ENCODE measurements at places on chromosomes 11 and 22. TPM values are rescaled to one million over a fixed set of nuclear protein-coding genes. Genes with fewer than 3 reads are reported as not detected.
A peak's percentile ranks its signal among the peaks of the same experiment; 100 is the strongest.

Gene KRTAP5-9
- not detected for total RNA-seq

Gene NAV2
- total RNA-seq = 21.4 TPM

Gene C11orf42
- total RNA-seq = not detected

Gene MGAT3
- total RNA-seq = 33.0 TPM

Gene APOL1
- total RNA-seq = 313 TPM

Gene JOSD1
- 58.5 TPM for total RNA-seq

Gene SLC5A4
- total RNA-seq = not detected

Gene OR8D4
- total RNA-seq = not detected

Gene OR2AT4
- not detected for total RNA-seq

Gene BCR
- 83.6 TPM for total RNA-seq

Gene TBX1
- total RNA-seq = not detected

Gene OSBP2
- total RNA-seq = 5.2 TPM

GRCh38 chr11:65116370-65117205 lies 913 bp downstream of the ZNHIT2 start:
- peak; percentile 48 for DNase-seq

DNA sequence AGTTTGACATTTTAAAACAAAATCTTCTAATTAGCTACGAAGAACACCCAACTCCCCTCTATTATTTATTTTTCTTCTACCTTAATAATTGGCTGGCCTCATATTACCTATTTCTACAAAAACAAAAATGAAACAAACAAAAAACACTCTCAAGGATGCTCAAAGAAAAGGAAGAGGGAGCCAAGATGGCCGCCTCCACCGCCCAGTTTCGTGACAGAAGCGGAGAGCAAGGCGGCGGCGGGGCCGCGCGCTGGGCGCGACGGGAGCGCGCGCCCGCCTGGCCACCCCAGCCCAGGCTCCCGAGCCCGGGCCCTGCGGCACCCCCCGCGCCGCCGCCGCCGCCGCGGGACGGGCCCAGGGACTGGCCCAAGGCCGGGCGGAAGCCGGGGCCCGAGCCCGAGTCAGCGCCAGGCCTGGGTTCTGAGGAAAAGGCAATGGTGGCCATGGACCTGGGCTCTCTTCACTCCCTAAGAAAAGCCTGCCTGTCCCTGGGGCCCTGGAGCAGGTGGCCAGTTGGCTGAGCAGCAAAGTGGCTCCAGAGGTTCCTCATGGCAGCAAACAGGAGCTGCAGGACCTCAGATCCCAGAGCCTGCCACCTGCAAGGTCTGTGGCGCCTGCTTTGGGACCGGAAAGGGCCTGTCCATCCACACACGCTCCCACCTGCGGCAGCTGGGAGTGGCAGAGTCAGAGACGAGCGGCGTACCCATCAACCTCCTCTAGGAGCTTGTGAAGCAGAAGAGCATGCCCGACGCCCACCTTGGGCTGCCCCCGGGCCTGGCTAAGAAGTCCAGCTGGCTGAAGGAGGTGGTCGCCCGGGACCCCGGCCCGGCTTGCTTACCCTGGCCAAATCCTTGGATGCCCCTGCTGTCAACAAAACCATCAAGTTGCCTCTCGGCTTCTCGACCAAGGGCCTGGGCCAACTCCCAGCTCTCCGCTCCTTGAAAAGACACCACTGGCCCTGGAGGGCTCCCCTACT lies 543.2 kb upstream of the CCDC179 start:
- no peak for DNase-seq

DNA sequence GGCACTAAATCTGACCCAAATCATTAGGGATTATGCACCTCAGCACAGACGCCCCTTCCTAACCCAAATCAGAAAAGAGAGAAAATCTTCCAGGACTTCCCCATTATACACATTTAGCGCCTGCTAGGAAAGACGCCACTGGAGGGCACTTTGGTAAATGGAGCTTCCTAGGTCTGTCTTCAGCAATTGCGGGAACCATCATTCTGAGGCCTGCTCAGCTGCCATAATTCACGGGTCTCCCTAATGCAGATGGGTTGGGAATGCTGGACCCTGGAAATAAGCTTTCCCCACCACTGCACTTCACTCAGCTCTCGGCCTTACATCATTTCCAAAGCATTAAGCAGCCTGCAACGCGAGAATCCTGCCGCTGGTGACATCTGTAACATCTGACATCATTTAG lies 86.2 kb upstream of the OPCML start:
- no peak for DNase-seq

- DNase-seq = no peak
Observed at GRCh38 chr11:99192716-99193115, 172.0 kb downstream of the CNTN5 start.

DNA sequence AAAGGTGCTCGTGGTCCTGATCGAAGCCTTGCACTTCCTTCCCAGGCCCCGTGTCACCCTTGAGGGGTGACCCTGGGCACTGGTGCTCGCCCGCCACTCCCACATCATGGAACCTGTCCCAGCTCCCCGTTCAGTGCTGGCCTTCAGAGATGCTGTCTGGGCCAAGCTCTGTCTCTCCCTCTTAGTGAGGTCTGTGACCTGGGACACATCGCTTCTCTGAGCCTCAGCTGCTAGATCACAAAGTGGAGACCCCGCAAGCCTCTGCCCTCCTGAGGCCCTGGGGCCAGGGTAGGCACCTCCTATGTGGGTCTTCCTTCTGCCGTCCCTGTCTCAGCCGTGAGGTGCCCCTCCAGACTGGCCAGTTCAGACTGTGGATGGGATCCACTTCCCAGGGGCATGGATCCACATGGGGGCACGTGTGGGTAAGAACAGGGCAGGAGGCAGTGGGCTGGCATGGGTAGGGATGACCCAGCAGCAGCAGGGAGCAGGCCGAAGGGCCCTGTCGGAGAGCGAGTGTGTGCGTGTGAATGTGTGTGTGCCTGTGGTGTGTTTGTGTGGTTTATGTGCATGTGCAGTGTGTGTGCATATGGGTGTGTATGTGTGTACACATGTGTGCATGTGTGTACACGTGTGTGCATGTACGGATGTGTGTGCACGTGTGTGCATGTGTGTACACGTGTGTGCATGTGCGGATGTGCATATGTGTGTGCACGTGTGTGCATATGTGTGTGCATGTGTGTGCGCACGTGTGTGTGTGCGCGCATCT lies 1073.7 kb downstream of the BRD1 start:
- DNase-seq = no peak

- DNase-seq = no peak
Observed at GRCh38 chr11:1668911-1669473, 28.0 kb upstream of the KRTAP5-6 start.

- no peak for DNase-seq
Observed at GRCh38 chr11:124481365-124482323, 36.1 kb upstream of the OR8B8 start.

DNA sequence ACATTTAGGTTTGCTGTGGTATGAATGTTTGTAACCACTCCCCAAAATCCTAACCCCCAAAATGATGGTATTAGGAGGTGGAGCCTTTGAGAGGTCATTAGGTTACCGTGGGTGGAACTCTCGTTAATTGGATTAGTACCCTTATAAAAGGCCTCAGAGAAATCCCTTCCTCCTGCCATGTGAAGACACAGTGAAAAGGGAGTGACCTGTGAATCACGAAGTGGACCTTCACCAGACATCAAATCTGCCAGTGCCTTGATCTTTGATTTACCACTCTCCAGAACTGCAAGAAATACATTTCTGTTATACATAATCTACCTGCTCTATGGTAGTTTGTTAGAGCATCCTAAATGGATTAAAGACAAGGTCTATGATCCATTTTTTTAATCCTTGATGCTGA lies 12.6 kb upstream of the PICALM start:
- no peak for DNase-seq

DNA sequence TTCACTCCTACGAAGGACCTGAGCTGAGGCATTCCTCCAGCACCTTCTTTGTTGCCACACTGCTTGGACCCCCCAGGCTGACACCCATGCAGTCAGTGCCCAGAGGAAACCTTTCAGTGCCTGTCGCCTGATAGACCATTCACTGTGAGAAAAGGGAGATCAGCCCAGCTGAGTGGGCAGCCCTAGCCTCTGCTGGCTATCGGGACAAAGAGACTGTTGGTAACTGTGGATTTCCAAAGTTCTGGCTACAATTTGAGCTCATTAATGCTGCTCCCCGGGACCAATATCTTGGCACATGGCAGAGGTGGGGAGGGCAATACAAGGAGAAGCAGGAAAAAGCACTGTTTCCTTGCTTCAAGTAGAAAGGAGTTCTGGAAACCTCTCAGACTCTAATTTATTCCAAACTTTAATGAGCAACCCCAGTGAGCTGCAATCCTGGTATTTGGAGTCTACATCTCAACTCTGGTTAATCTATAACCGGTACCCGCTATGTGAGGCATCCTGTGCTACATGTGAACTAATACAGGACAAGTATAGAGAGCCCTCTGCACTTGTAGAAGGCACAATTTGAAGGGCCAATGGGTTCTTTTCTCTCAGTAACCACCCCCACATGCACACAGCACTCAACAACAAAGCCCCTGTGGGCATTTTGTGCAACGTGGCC lies 200.7 kb upstream of the NCAM1 start:
- no peak for DNase-seq

GRCh38 chr22:40153705-40154104 lies 24.0 kb upstream of the TNRC6B start:
- DNase-seq = no peak

DNA sequence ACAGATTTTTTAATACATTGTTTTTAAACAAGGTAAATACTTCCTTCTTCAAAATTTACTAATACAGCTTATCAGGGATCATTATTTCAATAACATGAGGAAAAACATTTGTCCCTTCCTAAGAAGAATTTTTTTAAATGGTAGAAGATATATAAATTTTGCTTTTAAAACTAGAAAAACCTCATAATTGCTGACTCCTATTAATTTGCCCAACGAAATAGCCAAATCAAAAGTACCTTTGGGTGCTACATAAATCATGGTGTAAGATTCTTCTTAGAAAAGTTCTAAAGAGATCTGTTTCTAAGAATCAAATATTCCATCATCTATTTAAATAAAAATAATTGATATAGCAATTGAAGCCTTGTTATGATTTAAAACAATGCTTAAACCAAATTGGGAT lies 54.9 kb downstream of the CEP57 start:
- no peak for DNase-seq

GRCh38 chr11:99015634-99016454 lies 4.9 kb upstream of the CNTN5 start:
- DNase-seq = no peak

DNA sequence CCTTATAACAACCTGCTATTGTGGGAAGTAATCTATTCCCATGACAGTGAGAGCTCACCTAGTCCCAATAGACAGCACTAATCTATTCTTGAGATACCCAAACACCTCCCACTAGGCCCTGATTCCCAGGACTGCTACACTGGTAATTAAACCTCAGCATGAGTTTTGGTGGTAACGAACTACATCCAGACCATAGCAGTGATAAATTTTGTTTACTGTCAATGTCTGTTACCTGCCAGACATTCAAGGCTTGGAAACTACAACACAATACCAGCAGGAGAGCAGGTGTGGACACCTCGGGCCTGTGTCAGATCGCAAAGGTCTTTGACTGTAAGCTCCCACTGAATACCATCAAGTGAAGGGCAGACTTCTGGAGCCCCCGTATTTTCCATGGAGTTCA lies 187.1 kb downstream of the ARHGAP42 start:
- no peak for DNase-seq

DNA sequence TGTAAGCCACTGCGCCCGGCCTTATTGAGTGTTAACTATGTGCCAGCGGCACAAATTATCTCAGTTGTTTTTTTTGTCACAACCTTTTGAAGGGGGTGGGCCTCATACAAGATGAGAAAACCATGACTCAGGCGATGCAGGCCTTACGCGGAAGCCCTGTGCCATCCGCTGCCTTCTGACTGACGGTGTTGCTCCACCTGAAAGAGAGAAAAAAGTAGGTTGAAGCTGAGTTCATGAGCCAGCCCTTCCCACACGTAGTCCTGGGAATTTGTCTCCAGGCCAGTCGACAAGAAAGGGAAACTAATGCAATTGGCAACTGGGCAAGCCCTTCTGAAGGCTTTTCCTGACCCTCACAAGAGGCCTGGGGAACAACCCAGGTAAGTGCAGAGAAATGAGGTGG lies 96.9 kb upstream of the CRYBB3 start:
- DNase-seq = no peak

DNA sequence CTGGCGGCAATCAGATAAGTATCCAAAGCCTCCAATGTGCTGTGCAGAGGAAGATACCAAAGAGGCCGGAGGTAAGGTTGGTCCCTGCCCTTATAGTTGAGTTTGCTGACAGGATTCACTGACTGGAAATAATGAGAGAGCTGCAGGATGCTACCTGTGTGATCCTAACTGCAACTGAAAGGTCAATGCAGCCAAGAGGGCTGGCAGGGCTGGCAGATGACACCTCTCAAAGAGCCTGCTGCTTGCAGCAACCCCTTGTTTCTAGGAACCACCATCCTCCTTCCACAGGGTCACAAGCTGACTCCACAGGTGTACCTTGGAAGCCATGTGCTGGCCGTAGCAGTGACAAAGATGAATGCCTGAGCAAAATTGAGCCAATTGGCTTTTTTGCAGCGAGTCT lies 348.1 kb downstream of the DDX10 start:
- no peak for DNase-seq

- no peak for DNase-seq
Observed at GRCh38 chr11:66686801-66687750, 9.4 kb upstream of the RBM4B start.

GRCh38 chr11:64829536-64830251 lies 14.8 kb downstream of the CDC42BPG start:
- no peak for DNase-seq

GRCh38 chr11:62008193-62008592 lies 40.8 kb upstream of the FTH1 start:
- DNase-seq = no peak

DNA sequence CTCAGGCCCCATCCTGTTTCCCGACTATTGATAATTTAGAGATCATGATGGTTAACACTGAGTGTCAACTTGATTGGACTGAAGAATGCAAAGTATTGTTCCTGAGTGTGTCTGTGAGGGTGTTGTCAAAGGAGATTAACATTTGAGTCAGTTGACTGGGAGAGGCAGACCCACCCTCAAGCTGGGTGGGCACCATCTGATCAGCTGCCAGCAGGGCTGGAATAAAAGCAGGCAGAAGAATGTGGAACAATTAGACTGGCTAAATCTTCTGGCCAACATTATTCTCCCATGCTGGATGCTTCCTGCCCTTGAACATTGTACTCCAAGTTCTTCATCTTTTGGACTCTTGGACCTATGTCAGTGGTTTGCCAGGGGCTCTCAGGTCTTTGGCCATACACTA lies 1170.0 kb upstream of the CNTN5 start:
- no peak for DNase-seq

GRCh38 chr11:33214187-33214586 lies 43.0 kb upstream of the HIPK3 start:
- DNase-seq = no peak

DNA sequence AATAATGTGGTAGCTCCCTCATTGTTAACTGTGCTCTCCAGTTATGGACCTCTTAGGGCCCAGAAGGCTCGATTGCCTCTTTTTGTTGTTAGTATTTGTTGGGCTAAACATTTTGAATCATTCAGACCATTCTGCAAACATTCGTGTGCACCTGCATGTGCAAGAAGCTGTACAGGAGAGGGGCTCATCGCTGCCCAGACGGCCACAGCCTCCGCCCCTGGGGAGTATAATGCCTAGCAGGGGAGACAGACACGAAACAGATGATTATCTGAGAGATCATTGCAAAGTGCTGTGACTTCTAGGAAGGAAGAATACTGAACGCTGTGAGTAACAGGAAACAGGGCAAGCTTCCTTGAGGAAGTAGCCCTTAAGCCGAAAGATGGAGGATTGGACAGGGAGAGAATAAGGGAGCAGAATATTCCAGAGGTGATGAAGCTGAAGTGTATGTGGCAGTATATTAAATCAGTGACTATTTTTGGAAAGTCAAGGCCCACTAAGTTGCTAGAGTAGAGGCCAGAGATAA lies 123.3 kb upstream of the RASSF10 start:
- DNase-seq = no peak

GRCh38 chr11:5983443-5983842 lies 3.3 kb downstream of the OR52L1 start:
- DNase-seq = no peak
